ENCODE measurements at places on chromosomes 5 and 9.

- DNase-seq: no peak
Observed at GRCh38 chr5:113760486-113760885, 247.0 kb downstream of the YTHDC2 start.

DNA sequence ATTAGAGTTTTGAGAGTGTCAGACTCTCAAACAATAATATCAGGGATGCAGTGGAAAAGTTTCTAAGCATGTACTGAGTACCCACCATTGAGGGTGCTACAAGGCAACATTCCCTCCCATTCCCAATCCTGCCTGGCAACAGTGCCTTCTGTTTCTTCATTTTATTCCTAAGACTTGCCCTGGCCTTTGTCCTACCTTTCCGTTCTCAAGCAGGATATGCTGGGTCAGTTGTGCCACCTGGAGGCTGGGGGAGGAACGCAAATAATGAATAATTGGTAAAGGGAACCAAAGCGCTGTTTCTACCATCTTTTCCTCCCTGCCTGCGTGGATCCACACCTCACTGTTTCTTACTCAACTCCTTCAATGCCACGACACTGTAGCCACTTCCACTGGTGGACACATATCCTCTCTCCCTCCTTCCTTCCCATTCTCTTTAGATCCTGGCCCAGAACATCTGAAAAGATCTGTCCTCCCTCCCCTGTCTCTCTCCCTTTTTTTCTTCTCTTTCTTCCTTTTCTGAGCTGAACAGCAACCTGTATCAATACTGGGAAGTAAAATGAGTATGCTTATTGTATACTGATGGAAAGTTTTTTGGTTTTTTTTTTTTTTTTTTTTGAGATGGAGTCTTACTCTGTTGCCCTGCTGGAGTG lies 149.5 kb downstream of the C9orf152 start:
- DNase-seq: no peak

- no peak for DNase-seq
Observed at GRCh38 chr5:10586555-10586954, 22.7 kb downstream of the ANKRD33B start.

GRCh38 chr5:132456987-132457361 lies 33.6 kb downstream of the IRF1 start:
- no peak for DNase-seq

DNA sequence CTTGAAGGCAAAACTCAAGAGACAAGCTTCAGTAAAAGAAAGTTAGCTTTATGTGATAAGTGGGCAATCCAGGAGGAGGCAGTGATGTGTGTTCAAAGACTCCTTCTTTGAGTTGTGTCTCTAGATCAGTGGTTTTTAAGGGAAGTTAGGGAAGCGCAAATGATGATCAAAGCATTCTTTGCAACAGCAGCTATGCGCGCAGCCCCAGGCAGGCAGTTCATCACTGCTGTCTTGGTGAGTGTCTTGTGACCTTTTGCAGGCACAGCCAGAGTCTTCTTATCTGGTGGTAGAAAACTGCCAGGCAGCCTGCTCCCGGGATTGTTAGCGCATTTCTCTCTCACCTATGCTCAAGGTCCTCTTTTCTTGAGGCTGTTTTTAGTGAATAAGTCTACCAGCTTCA lies 40.3 kb upstream of the CLK4 start:
- no peak for DNase-seq

- no peak for DNase-seq
Observed at GRCh38 chr5:56037531-56038010, 42.8 kb upstream of the IL6ST start.

DNA sequence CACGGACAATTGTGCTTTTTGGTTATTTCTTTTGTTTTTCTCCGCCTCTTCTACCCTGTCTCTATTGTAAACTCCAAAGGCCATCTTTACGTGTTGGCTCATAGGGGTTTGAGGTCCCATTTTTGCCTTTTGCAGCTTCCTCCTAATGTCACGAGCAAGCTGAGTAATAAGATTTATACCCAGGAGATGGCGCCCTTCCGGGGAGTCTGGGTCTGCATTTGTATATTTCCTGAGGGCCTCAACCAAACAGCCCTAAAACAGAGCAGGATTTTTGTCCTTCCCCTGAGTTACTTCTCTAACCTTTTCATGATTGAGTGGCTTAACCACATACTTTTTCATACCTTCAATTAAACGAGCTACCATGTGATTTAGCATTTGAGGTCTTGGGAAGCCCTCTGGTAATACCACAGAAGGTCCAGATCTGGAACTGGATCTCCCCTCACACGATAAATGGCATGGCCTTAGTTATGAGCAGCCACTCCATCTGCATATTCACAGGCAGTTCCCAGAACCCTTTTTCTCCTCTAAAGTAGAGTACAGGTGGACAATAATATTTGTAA lies 11.2 kb upstream of the CFAP95 start:
- DNase-seq: no peak

DNA sequence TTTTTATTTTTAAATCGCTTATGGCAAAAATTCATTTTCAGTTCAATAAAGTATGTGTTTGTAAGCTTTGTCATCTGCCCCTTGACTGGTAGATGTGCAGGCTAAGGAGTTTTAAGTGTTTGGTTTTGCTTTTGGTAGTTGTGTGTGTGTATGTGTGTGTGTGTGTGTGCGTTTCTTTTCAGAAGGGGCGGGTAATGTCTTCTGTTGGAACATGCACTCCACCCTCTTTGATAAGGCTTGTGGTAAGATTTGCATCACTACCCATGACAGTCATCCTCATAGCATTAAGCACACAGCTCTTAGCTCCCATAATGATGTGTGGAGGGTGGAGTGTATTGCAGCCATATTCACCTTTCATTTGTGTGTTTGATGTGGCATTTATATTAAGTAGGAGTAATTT lies 92.1 kb upstream of the FSD1L start:
- DNase-seq: no peak

DNA sequence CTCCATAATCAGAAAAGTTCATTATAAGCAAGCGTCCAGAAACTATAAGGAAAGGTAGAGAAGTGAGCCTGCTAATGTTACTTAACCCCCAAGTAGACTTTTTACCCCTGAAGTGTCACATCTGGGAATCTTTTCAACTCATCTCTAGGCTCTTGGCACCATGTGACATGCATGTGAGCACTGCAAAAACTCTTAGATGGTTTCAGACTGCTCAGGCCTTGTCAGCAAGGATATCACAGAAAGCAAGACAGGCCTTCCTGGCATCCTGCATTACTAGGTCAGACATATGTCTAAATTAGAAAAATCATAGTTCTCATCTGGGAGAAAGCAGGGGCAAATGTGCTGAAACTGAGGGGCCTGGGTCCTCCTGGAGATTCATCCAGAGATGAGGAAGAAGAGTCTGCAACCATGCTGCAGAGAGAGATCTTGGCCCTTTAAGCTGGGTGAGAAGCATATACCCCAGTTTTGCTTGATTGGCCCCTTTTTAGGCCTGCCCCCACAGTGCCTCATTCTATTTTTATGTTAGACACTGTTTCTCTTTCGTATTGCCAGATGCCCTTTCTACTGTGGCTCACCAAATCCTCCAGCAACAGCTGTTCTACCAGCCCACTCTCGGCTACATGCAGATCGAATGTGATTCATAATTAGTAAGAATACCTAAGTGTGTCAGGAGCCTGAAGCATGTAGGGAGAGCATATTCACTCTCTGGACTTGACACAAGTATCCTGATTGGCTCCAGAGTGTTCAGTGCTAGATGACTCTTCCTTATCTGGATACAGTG lies 19.0 kb downstream of the TMEM8B start:
- no peak for DNase-seq

- no peak for DNase-seq
Observed at GRCh38 chr5:154608531-154609011, 130.5 kb upstream of the HAND1 start.

GRCh38 chr9:86764221-86764624 lies 183.1 kb downstream of the GAS1 start:
- DNase-seq: no peak

DNA sequence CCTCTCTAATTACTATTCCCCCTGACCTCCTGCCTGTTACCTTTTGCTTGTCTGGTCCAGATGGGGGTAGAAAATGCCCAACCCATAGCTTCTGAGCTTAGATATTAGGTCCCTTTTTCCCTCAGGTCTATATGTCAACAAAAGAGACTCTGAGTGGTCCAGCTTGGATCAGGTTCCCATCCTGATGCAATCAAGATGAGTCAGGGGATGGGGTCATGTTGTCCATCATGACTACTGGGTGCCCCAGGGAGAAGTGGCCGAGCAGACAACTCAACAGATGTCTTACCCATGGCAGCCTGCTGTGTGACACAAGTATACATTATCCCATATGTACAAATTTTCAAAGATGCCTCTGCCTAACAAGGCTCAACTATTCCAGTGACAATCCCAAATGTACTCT lies 9.1 kb upstream of the ANKH start:
- no peak for DNase-seq

DNA sequence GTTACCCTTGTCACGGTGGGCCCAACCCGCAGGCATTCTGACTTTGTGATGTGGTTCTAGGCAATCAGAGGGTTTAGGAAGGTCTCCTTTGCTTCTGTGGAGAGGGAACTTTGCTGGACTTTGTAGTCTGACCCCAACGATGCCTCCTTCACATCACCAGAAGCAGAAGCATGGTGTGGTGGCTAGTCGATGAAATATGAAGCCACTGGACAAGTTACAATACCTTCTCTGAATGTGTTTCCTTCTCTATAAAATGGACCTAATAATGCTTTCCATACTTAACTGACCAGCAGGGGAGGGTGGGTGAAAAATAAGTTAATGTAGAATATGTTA lies 607 bp downstream of the SPEF2 start:
- DNase-seq: no peak

GRCh38 chr5:14417792-14418765 lies 163.5 kb upstream of the OTULINL start:
- DNase-seq: no peak

DNA sequence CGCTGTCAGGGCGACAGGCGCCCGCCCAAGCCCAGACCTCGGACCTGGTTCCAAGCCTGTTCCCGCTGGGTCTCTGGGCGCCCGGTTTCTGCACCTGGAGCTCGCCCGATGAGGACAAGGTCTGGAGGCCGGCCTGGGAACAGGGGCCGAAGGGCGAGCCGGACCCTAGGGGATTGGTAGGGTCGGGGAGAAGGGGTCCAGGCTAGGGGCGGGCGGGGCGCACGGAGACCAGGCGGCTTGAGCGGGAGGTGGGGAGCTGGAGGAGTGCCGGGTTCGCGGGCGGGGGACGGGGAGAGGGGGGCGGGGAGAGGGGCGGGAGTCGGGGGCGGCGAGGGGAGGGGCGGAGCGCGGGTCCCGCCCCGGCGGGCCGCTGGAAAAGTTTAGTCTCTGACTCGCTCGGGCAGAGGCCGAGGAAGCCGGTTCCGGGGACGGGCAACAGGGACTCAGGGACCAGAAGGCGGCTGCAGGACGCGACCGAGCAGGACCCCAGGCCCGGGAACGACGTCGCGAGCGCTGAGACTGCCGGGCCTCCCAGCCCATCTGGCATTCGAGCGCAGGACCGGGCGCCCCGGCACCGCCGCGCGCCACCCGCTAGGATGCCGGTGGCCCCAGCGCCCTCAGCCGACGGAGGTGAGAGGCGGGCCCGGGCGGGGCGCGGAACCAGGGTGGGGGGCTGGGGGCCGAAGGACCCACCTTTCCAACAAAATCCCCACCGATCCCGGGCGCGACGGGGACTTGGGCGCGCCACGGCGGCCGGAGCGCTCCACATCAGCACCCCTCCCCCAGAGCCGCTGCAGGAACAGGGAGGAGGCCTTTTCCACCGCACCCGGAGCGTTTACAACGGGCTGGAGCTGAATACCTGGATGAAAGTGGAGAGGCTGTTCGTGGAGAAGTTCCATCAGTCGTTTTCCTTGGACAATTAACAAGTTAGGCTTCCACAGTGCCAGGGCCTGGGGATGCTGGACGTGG lies at the start of gene S1PR3:
Gene S1PR3, plus strand, starts transcription at position 403 of the 969 bp plus-strand sequence. CDS start 9,733 bp downstream, outside the sequence.
- no peak for DNase-seq

DNA sequence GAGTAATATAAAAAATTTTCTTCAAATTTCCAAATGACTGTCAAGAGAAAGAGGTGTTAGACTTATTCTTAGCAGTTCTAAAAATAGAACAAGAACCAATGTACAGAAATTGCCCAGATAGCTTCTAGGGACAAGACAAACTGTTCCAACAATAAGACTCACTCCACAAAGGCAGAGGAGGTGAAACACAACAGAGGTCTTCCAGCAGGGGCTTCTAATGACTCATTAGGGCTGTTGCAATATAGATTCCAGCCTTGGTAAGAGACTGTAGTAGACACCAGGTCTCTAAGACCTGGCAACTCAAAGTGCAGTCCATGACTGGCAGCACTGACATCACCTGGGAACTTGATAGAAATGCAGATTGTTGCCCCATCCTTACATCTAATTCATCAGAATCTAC lies 134.6 kb upstream of the VLDLR start:
- no peak for DNase-seq

DNA sequence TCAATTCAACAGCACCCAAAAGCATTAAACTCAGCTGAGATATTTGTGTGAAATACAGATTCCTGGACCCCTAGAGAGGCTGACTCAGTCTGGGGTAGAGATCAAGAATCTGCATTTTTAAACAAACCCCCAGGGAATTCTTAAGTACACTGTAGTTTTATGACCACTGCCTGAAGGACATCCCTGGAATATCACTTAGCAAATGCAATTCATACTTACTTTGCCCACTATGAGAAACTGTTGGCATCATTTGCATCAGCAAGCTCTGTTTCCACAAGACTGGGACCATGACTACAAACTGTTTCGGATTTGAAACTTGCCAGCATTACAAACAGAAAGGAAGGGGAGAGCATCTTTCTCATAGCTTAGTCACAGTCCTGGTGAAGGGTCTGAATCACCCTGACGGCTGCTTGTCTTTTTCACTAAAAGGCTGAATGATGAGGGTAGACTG lies 63.7 kb downstream of the MLLT3 start:
- DNase-seq: no peak

- no peak for DNase-seq
Observed at GRCh38 chr9:115985657-115986056, 167.9 kb upstream of the PAPPA start.

All from central memory CD8-positive, alpha-beta T cell (primary cell).